Epithelial cell of esophagus (primary cell): ENCODE measurements at places on chromosomes 4 and X.

DNA sequence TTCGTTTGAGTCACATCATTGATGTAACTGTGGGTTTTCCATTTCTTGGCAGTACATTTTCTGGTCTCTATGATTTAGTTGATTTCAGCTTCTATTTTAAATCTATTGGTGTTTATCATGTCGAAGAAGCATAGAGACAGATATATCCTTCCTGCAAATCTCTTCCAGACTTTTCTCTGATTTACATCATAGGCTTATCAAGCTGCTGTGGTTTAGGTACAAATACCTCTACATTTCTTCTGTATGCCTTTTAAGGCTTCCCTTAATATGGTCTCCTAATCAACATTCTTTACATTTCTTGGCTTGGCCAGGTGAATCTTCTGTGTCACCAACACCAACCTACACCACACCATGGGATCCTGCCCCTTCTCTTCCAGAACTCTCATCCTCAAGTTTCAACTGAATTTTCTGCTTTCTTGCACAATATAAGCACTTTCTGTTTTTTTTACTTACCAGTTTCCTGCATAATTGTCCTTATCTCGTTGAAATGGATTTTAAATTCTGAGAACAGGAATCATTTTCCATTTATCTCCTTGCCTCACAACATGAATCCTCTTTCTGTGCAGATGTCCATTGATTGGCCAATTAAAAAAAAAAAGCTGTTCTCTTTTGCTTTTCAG lies 626.9 kb downstream of the ANKRD50 start:
- DNase-seq = no peak

GRCh38 chrX:39519566-39520301 lies 578.0 kb downstream of the BCOR start:
- no peak for DNase-seq

GRCh38 chrX:119417376-119417775 lies 18.2 kb downstream of the SLC25A43 start:
- DNase-seq = no peak

DNA sequence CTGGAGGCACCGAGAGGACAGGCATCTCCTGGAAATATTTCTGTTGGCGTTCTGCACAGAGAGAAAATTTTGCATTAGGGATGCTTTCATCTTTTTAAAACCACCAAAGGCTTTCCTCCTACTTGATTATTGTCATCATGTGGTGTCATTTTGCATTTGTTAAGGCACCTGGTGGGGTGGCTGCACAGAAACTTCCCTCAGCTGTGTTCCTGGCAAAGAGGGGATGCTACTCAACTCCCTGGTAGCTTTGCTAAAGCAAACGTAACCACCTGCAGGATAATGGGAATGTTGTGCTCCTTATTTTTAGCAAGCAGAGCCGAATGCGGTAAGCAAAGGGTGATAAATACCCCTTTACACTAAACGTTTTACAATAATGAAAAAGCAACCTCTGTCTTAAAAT lies 229.8 kb downstream of the STIM2 start:
- no peak for DNase-seq

DNA sequence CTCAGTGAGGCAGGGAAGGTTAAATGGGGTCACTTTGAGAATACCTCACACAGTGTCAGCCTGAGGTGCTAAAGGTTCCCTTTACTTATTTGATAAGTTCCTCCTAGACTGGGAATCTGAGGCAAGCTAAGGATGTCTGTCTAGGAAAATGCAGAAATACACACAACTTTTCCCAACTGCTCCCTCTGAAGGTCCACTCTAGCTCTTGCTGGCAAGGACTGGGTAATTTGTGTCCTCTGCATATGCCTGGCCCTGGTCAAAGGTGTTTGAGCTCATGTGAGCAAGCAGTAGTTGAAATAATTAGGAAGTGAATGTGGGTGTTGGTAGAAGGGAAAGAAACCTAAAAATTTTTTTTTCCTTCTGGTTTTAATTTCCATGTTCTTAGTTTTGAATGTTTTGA lies 21.3 kb downstream of the TXLNG start:
- no peak for DNase-seq

GRCh38 chr4:26133840-26134239 lies 187.0 kb upstream of the RBPJ start:
- no peak for DNase-seq

DNA sequence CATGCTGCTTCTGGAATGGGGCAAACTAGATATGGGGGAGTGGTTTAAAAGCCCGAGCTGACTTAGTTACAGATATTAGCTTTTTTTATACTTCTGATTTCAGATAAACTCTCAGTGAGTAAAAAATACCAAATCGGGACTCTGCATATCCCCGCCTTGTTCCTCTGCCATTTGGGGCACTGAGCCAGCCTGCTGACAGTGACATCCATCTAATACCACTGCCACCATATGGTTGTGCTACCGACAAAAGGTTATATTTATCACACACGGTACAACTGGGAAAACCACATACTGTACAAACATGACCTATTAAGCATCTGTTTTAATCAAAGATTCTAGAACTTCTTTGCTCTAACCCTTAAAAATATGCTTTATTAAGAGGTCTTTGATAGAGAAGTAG lies 78.7 kb downstream of the GALNT7 start:
- no peak for DNase-seq

- peak; percentile 84 for DNase-seq
These were observed 146.9 kb upstream of the FGF13 start for GRCh38 chrX:138858438-138858837.

- DNase-seq = no peak
These were observed 193.3 kb downstream of the ANKRD50 start for GRCh38 chr4:124519196-124519595.

DNA sequence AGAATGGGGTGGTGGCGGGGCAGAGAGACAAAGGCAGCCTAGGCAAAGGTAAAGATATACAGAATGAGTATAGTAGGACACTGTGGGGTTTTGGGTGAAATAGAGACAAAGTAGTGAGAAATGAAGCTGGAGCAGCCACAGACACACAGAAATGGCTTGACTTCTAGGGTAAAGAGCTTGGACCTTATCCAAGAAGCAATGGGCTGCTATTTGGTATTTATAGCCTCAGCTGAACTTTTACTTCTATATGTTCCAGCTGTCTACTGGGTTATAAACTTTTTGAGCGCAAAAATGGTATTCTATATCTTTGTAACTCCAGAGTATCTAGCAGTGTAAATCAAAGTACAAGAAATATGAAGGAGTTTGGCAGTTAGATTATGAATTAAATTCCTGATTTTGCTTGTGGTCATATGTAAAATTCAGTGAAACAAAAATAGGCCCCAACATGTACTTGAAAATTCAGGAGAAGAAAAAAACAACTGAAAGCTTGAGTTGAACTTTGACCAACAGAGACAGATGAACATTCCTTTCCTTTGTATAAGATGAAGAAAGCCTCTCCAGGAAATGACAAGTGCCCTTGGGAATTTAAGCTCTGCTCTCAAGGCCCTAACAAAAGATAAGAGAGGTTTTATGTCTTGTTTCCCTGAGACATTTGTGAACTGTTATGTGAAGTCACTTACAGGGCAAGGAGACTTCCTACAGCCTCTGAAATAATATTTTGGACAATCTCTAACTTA lies 354.1 kb downstream of the CHIC1 start:
- peak; percentile 76 for DNase-seq

GRCh38 chr4:85979276-85979675 lies 380.6 kb downstream of the MAPK10 start:
- no peak for DNase-seq

DNA sequence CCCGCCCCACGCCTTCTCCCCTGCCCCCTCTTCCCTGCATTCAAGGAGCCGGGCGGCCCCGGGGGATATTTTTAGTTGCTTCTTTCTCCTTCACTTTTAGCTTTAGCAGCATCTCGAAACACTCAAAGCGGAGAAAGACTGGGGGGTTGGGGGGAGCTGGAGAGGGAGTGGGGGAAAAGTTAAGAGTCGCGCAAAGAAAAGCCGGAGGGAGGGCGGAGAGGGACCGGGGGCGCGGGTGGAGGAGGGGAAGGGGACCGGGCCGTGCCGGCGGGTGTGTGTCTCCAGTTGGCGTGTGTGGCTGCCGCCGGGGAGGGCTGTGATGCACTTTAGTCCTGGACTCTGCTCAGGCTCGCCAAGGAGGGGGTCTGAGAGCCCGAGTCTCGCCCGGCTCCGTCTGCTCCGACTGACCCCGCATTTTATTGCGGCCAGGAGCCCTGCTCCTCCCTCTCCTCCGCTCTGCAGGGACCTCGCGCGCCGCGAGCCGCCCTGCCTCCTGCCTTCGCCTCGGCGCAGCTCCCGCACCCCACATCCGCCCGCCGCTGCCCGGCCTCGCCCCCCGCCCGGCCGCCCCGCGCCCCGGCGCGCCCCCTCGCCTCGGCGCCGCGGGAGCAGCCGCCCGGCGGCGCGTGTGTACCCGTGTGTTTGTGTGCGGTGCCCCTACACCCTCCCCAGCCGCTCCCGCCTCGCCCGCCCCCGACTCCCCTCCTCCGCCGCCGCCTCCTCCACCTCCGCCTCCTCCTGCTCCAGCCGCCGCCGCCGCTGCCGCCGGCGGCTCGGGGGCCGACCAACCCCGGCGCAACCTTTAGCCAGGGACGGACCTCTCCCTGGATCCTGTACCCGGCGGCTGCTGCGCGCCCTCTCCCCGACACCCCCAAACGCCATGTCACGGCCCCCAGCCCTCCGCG lies 1.4 kb downstream of the ZNF827 start:
- peak; percentile 34 for DNase-seq

GRCh38 chrX:117969328-117969727 lies 147.3 kb downstream of the KLHL13 start:
- DNase-seq = no peak

- peak; percentile 69 for DNase-seq
These were observed 668.0 kb upstream of the LCORL start for GRCh38 chr4:18689308-18690115.

GRCh38 chrX:42027367-42028000 lies 104.1 kb upstream of the CASK start:
- no peak for DNase-seq

- DNase-seq = peak; percentile 39
These were observed 37.2 kb upstream of the PTPN13 start for GRCh38 chr4:86556791-86557415.

DNA sequence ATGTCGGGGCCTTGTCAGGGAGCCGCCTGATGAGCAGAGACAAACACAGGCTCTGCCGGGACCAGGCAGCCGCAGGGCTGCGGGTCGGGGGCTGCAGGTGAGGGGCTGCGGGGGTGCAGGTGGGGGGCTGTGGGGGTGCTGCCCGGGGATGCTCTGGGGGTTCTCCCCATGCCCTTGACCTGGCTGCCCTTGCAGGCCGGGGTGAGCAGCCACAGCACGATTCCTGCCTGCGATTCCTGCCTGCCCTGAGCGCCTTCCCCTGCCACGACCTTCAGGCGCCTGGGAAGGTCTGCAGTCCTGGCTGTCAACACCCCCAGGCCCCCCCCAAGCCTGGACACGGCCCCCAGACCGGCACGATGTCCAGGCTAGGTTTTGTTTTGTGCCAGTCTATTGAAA lies 106.3 kb downstream of the FAM53A start:
- no peak for DNase-seq

DNA sequence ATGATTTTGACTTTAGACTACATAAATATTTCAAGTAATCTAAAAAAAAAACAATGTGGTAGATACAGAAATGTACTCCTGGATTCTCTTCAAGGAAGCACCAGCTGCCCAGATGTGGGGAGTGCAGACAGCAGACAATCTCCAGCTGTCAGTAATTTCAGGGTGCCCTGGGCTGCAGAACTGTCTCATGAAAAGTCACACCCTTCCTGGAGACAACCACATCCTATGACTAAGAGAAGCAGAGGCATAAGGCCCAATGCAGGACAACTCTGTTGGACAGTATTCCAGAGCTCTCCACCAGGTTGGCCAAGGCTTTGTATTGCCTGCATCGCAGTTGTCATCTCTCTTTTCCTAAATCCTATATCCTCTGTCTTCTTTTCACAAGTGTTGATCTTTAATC lies 34.4 kb upstream of the BLTP1 start:
- DNase-seq = peak; percentile 14

GRCh38 chrX:14361435-14361834 lies 167.9 kb upstream of the GLRA2 start:
- no peak for DNase-seq

DNA sequence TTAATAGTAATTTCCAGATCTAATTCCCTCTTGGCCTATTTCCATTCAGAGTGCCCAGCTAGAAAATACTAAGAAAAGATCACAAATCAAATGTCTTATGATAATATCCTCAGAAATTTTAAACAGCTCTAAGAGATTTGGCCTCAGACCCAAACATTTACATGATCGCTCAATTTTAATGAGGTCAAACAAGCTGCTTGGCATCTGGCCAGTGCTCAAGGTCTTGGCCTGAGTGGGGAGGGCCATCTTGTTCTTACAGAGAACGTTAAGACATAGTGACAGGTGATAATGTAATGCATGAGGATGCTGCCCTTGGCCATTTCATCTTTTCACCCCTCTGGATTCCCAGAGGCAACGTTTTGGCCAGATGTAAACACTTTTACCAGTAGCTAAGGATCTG lies 159.2 kb upstream of the SLC7A11 start:
- no peak for DNase-seq

- DNase-seq = no peak
These were observed 7.2 kb downstream of the GTPBP6 start for GRCh38 chrX:311156-312129.

- peak; percentile 55 for DNase-seq
These were observed 81.3 kb upstream of the TSPAN5 start for GRCh38 chr4:98739751-98740150.

- DNase-seq = no peak
These were observed 224.9 kb upstream of the FAT1 start for GRCh38 chr4:186948361-186949242.

DNA sequence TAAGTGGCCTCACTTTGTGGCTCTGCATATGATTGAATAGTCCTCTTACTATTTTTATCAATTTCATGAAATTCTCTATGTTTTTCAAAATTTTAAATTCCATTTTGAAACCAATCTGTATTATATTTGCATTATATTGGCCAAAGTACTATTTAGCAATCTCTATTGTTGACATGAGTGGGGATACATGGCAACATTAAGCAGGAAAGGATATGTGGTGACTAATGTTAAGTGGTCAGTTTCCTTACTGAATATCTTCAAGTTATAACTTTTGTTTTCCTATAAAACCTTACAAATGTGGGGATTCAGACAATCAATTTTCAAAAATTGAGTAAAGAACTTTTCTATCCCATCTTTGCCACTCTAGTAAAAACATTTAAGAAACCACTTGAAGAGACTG lies 10.2 kb downstream of the BBS7 start:
- no peak for DNase-seq

- DNase-seq = peak; percentile 75
These were observed 70.8 kb downstream of the NPNT start for GRCh38 chr4:105966051-105966450.
